ENCODE measurements at places on chromosomes 3 and 15. TPM values are rescaled to one million over a fixed set of nuclear protein-coding genes. Genes with fewer than 3 reads are reported as not detected.

Gene CCR9
- total RNA-seq, result not detected

Gene CPLX3
- 11.0 TPM for total RNA-seq

Gene MCTP2
- 2.3 TPM for total RNA-seq

Gene CPEB1
- total RNA-seq, result 3.1 TPM

Gene SERPINI1
- total RNA-seq, result 4.1 TPM

Gene TRAT1
- total RNA-seq, result 0.44 TPM

Gene CYP1A1
- 0.32 TPM for total RNA-seq

Gene RAB5A
- 40.9 TPM for total RNA-seq

Gene SNX4
- total RNA-seq, result 23.5 TPM

Gene THPO
- total RNA-seq, result 0.58 TPM

Gene TMCO5A
- not detected for total RNA-seq

GRCh38 chr3:45681846-45682245, 7.3 kb upstream of the SACM1L start:
- DNase-seq, result no peak

DNA sequence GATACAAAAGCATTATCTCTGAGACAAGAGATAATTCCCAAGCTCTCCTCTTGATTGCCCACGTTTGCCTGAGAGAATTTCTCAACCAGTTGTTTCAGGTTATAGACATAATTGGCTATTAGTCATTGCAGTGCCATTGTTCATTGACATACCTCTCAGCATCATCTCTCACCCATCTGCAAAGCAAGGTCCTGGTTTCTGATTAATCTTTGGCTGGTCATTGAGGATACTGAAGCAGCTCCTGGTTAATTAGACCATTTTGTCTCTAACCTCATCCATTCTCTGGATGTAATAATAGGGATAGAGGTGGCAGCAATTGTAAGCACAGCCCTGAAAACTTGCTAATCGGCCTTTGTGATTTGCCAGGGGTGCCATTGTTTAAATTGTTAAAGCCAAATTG, 104.2 kb downstream of the CNTN6 start:
- DNase-seq, result no peak

DNA sequence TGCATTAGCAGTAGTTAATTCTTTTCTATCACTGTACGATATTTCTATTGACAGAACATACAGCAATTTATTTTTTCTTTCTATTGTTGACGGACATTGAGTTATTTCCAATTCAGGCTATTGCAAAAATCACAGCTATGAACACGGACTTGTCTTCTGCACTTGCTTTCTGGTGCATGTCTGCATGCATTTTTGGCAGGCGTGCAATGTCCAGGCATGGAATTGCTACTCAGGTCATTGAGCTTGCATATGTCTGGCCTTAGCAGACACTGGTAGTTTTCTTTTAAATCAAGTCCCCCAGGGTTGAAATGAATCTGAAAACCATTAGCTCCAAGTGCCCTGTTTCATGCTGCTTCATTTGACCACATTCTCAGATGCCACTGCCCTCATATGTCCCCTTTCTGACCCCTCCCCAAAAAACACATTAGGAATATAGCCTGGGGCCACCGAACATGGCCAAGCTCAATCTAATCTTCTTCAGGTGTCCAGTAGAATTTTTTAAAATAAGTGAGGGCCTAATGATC, 72.8 kb downstream of the LRIG1 start:
- DNase-seq, result no peak

GRCh38 chr3:124082343-124082742, 90.4 kb upstream of the ROPN1 start:
- DNase-seq, result no peak

DNA sequence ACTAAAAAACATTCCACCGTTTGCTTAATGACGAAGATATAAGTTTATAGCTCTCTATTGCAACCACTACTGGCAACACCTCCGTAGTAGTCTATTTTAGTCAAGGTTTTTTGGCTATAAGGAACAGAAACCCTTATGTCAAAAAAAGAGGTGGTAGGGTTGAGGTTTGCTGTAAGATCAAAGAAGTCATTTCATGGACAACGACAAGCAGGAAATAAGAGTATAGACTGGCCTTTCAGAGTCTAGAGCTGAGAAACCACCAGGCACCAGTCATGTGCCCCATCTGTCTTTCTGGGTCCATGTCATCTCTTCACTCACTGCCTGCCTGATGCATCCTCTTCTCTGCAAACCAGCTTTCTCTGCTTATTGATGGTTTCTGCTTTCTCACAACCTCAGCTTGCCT, 42.7 kb downstream of the THBS1 start:
- no peak for DNase-seq

DNA sequence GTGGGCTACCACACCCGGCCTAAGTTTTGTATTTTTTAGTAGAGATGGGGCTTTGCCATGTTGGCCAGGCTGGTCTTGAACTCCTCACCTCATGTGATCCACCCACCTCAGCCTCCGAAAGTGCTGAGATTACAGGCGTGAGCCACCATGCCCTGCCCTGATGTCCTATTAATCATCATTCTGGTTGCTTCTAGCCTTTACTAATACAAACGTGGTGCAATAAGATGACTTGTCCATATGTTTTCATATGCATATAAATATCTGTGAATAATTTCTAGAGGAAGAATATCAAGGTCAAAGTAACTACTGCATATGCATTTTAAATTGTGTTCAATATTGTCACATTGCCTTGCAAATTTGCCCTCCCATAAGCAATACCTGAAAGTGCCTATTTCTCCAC, 25.5 kb upstream of the PDHB start:
- no peak for DNase-seq

GRCh38 chr3:124966521-124967445, 32.2 kb upstream of the MUC13 start:
- DNase-seq, result no peak

DNA sequence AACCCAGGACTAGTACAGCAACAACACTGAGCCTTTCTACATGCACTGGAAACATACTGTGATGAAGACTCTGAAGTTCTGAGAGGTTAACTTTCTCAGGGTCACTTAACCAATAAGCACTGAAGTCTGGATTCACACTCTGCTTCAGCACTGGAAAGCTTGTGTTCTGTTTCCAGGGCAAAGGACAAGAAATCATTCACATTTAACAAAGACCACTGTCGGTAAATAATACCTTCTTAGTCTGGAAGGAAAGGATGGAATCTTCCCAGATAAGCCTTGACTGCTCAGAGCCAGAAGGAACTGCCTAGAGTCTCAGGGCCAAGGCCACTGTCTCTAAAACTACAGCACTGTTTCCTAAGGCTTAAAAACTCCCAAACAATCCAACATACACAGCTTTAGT, 4.3 kb upstream of the GLYCTK start:
- DNase-seq, result no peak

DNA sequence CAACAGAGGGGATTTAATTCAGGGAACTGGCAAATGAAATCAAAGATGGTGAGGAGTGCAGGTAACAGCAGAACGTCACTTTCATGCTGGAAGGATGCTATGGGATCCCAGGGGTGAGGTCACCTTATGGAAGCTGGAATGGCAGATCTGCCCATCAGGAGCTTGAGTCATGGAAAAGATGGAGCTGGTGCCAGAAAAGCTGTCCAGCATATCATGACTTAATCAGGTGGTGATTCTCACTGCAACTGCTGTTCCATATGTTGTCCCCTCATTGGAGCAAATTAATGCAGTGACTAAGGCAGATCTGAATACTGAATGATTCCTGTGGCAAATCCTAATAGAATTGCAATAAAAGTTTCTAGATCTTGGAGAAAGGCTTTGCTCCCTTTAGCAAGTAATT, 38.4 kb downstream of the HHLA2 start:
- DNase-seq, result no peak

DNA sequence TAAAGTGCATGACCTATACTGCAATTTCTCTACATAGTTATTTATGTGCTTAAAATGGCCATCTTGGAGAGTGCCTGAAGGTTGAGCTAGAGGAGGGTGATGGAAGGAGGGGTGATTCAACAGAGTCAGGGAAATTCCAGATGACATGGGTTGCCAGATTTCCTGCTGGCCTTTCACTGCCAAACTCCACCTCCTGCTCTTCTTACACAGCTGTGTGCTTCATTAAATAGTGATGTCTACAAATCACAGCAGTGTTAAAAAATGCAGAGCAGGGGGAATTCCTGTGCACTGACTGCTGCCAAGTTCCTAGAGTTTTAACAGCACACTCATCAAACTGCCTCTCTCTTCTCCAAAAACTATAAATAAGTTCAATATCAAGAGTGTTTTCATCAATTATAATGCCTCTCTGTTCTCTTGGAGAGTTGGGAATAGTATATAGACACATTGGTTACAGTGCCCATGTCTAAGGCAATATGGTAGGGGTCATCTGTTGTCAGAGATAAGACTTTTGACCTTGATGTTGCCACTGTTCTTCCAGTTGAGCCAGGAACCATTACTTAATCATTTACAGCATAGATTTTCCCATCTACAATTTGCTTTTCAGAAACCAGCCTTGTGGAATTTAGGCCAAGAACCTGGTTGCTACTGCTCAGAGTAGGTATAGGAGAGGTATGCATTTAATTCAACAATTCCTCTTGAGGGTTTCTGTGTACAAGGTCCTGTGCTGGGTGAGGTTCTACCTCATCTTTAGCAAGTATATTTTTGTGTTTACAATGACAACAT, 79.6 kb downstream of the TP63 start:
- DNase-seq, result peak; percentile 41

GRCh38 chr3:173275740-173276139, 121.8 kb upstream of the NLGN1 start:
- DNase-seq, result no peak

GRCh38 chr3:101695779-101696372, 9.4 kb upstream of the RPL24 start:
- no peak for DNase-seq

DNA sequence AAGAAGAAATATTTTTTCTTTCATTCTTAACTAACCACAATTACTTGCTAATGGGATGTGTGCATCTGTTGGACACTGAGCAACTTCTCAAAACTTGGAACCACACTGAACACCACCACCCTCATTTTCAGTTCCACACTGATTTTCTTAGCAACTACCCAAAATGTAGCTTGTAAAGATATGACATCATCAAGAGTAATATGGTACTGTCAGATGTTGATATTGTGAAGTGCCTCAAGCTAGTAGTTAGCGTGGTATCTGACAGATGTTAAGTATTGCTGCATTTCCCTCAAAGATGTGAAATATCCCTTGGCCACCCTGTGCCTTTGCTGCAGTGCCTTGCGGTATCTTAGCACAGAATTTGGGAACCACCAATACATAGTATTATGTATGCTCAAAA, 9.3 kb downstream of the RFTN1 start:
- DNase-seq, result no peak

- DNase-seq, result no peak
These were observed 783 bp upstream of the ISG20 start for GRCh38 chr15:88637841-88638625.

- DNase-seq, result no peak
These were observed 594.4 kb downstream of the FOXP1 start for GRCh38 chr3:70989174-70989573.

- DNase-seq, result no peak
These were observed 78.6 kb downstream of the SEMA6D start for GRCh38 chr15:47795864-47796263.

DNA sequence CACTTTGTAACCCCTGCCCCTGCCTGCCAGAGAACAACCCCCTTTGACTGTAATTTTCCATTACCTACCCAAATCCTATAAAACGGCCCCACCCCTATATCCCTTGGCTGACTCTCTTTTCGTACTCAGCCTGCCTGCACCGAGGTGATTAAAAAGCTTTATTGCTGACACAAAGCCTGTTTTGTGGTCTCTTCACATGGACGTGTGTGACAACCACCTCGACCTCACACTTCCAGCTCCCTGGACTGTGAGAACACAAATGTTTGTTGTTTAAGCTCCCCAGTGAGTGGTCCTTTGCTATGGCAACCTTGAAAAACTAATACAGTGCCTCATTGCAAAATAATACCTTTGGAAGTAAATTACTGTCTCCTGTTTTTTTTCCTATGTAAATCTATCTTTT, 299.2 kb upstream of the POU1F1 start:
- DNase-seq, result no peak

DNA sequence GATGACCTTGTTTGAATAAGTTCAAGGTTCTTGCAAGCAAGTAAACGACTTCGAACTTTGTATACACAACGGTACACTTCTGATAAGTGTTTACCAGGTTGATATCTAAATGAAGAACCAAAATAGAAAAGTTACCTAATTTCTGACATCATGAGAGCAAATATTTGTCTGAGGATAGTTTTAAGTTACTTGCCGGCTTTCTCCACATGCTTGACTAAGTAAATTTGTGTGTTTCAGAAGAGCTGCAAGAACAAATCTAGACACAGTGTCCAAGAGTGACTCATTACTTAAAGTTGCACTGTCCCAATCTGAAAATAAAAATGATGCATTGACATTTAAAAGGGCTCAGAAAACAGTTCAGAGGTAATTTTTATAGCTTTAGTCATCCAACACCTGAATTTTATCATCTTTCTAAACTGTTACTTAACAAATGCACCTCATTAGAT, 115.1 kb downstream of the HERC1 start:
- DNase-seq, result no peak

GRCh38 chr15:57038040-57038439, 119.6 kb downstream of the TCF12 start:
- no peak for DNase-seq

DNA sequence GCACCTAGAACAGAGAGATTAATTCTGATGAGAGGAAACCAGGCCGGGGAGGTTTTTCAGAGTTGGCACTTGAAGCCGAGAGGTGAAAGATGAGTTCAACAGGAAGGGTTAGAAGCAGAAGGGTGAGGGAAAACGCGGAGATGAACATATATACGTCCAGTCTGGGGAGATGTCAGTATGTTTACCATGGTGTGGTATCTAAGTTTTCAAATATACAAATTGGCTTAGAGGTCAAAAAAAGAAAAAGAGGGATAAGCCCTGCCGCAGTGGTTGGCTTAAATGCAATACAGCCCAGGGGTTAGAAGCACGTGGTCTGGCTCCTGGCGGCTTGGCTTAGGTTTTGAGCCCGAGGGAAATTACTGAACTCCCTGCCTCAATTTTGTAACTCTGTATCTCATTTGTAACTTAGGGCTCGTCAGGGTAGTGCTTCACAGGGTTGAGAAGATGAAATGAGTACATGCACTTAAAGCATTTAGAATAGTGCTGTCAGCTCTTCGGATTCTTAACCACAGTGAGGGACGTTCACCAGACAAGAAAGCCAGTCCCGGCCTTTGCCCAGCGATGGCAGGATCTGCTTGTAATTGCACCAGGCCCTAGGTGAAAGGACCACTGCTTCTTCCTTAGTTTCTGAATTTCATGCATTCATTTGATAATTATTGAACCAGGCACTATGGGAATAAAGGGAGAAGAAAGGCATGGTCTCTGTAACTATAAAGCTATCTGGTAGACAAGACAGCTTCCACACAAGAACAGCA, 6.4 kb downstream of the HES1 start:
- peak; percentile 58 for DNase-seq

GRCh38 chr3:4413467-4413866, 53.6 kb downstream of the SUMF1 start:
- no peak for DNase-seq

- no peak for DNase-seq
These were observed 16.5 kb upstream of the TCF12 start for GRCh38 chr15:56901931-56902330.

DNA sequence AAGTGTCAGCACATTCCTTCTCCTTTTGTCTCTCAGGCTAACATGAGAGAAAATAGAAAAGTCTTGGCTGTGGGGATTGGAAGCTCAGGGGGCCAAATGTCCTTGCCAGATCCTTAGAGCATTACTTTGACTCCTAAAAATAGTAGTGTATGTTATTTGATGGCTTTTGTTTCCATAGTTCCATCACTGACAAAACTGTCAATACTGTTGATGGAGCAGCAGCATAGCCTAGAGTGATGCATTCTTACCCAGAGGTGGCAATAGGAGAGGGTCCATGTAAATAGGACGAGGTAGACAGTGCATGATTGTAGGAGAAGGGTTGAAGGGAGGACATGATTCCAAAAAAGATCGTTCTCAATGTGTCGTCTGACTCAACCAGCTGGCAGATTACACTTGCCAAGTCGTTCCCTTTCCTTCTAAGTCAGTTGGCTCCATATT, 282.7 kb upstream of the TPRG1 start:
- no peak for DNase-seq

All from left cardiac atrium (tissue), 4 donors.